Central memory CD8-positive, alpha-beta T cell (primary cell): ENCODE measurements at places on chromosomes 1 and 21.

DNA sequence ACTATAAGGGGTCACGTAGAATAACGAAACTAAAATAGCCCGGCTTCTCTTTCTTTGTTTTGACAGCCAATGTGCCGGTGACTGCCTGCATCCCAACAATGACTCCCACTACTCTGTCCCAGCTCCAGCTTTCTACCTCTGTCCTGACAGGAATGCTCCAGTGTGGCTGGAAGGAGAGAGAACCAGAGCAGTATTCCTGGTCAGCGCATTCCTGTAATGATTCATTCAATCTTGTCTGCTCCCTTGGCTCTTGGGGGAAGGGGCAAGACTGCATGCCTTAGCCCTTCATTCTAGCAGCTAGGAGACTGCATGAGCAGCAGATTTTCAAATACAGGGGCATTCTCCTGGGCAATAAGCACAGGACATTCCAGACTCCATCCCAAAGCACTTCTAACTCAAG is 132.1 kb upstream of the PRMT6 start:
- no peak for DNase-seq

DNA sequence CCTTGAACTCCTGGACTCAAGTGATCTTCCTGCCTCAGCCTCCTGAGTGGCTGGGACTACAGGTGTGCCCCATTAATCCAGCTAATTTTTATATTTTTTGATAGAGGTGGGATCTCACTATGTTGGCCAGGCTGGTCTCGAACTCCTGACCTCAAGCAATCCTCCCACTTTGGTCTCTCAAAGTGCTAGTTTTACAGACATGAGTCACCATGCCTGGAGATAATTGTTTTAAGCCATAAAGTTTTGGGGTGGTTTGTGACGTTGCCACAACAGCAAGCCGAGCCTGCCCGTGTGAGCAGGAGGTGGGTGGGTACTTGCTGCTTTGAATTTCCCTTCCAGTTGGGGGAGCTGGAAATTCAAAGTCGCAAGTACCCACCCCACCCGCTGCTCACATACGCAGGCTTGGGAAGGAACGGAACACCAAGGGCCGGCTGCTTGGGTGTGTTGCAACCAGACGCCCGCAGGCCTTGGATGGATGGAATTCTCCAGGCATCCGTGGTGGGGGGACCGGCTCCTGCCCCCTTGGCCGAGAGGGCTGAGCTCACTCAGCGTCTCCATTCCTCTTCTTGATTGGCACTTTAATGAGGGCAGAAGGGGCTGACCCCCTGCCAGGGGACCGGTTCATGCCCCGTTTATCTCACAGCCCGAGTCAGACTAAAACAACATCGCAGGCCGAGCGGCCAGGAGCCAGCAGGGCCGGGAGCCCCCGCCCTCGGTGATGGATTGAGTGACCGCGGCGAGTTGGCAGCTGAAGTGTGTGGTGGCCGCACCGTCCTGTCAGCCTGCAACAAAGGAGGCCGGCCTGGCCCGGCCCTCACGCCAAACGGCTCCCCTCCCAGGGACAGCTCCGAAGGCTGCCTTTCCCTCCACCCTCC is 78.1 kb downstream of the DHRS3 start:
- DNase-seq: no peak

DNA sequence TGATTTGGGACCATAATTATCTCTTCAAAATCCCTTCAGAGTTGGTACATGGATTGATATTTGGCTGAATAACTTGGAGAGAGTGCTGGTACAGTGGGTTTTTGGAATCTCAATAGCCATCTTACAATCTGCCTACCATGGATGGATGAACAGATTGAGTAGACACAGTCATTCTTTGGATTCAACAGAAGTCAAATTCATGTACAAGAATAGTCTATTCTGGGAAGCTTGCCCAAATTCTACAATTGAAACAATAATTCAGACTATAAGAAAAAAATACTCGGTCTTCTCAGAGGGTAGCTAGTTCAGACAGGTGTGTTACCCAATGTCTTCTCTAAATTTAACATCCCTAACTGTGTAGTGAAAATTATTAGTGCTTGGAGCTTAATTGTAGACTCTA is 574.0 kb downstream of the LRRIQ3 start:
- no peak for DNase-seq

DNA sequence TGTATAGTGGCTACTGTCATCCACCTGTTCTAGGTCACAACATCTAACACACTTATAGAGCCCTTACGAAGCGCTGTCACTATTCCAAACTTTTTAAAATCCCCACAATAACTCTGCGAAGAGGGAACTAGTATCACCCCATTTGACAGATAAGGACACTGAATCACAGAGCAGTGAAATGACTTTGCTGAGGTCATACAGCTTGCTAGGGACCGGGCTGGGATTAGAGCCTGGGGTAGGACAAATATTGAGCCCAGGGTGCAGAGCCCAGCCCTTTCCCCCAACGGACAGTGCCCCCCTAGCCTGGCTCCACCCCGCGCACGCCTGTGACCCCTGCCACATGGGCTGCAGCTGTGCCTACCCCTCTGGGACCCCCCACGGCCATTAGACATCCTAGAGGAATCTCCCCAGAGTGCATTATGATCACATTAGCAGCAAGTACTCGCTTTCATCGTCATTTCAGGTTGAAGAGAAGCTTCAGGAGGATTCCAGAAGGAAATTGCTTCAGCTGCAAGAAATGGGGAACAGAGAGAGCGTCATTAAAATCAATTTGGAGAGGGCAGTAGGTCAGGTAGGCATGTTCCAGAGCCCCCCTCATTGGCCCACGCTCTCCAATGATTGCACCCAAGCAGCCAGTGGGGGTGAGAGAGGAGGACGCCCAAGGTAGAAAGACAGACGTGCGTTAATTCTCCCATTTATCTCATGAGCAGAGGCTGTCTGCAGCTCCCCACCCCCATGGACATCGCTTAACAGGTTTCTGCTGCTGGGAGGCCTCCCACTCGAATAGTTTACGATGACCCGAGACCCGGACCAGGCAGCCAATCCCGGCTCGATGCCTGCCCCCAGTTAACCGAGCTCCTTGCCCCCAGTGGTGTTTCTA is 77.2 kb downstream of the FHAD1 start:
- DNase-seq: no peak

DNA sequence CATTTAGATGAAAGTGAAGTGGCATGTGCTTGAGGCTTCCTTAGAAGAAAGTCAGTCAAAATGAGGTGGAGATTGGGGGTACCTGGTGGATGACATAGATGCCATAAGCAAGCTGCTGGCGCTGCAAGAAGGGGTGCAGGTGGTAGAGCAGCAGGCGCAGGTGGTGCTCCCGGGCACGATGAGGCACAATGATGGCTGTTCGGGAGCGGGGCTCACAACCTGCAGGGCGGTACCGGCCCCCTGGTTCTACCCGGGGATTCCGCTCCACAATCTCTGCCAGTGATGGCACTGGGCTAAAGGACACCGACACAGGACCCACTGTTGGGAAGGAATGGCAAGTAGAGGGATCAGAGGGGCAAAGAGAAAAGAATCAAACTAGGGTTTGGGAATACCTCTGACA is 2.4 kb downstream of the B4GALT3 start:
- DNase-seq: no peak

DNA sequence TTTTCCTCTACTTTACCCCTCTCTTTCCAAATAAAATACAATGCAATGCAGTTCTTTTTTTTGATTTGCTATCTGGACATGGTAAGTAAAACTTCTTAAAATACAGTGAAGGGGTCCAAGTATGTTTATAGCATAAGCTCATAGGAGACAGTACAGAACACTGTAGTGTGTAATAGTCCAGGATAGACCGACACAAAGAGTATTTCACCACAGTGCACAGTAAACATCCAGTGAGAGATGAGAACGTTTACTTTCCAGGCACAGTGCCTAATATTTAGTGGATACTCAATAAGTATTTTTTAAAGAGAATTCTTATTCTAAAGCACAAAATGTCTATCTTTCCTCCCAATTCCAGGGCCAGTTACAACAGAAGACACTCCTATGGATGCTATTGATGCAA is 14.9 kb downstream of the MIA3 start:
- DNase-seq: no peak

- DNase-seq: no peak
Measured at GRCh38 chr1:65260851-65261473, 48.4 kb upstream of the DNAJC6 start.

- no peak for DNase-seq
Measured at GRCh38 chr1:198408716-198409115, 131.8 kb downstream of the ATP6V1G3 start.

- no peak for DNase-seq
Measured at GRCh38 chr1:11952455-11953109, 18.1 kb downstream of the PLOD1 start.

DNA sequence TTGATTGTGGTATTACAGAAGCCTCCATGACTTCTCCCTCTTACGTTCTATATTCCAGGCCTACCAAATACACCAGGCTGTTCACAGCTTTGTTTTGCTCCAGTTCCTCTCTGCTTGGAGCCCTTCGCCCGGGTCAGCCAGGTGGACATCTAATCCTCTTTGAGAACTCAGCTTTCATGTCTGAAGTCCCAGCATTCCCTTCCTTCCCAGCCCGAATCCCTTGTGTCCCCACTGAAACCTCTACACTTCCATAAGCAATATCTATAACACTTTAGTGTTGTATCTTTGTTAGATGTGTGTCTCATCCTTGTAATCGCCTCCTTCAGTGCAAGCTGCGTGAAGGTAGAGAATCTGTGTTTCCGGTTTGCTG is 1.9 kb downstream of the RNF11 start:
- DNase-seq: no peak

DNA sequence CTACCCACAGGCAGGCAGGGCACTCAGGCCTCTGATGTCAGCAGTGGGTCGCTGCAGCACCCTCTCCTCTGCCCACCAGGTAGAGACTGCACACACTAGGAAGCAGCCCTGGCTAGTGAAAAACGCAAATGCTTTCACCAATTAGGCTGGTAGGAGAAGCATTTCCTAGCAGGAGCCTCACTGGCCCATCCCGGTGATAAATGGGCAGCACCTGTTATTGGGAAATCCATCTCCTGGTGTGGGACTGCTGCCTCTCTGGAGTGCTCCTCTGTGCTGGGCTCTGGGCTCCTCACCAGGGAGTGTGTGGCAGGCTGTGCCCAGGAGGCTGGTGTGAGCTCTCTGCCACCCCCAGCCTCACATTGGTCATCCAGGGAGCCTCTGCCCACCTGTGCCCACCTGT is 28.6 kb downstream of the LRP8 start:
- no peak for DNase-seq

DNA sequence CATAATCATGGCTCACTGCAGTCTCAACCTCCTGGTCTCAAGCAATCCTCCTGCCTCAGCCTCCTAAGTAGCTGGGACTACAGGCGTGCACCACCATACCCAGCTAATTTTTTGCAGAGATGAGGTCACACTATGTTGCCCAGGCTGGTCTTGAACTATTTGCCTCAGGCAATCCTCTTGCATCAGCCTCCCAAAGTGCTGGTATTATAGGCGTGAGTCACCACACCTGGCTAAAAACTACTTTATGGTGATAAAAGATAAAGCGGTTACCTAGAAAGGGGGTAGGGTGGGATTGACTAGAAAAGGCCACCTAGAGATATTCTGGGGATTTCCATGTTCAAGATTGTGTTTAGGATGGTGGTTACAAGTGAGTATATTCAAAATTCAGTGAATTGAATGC is 5.0 kb downstream of the TSTD1 start:
- DNase-seq: no peak

DNA sequence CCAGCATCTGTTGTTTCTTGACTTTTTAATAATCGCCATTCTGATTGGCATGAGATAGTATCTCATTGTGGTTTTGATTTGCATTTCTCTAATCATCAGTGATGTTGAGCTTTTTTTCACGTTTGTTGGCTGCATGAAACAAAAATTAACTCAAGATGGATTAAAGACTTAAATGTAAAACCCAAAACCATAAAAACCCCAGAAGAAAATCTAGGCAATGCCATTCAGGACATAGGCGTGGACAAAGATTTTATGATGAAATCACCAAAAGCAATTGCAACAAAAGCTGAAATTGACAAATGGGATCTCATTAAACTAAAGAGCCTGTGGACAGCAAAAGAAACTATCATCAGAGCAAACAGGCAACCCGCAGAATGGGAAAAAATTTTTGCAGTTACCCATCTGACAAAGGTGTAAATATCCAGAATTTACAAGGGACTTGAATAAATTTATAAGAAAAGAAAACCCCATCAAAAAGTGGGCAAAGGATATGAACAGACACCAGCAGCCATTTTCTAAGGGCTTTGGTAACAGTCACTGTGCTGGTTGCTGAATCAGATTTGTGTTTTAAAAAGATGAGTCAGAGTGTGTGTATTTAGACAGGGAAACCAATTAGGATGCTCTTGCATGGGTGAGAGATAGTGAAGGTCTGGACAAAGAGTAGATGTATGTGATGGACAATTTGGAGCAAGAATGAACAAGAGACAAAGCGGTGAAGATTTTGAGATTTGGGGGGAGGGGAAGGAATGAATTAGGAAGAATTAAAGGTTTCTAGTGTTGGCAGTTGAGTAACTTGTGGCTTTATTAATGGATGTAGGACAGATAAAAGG is 110.7 kb downstream of the RYR2 start:
- DNase-seq: no peak

DNA sequence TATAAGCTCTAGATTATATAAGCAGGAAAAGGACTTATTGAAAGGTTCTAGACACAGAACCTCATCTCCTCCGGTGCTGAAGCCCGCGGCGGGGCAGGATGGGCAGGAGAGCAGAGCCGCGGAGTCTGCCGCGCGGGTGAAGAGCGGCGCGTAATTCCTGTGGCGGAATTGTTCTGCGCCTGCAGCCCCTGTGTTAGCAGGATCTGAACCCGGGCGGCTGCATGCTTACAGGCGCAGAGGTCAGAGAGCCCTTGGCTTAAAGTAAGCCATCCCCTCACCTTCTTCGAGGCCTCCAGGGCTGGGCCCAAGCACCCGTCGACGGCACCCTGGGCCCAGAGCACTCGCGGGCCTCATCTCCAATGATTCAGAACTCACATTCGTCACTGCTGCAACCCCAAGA is 89.3 kb downstream of the FASLG start:
- no peak for DNase-seq

DNA sequence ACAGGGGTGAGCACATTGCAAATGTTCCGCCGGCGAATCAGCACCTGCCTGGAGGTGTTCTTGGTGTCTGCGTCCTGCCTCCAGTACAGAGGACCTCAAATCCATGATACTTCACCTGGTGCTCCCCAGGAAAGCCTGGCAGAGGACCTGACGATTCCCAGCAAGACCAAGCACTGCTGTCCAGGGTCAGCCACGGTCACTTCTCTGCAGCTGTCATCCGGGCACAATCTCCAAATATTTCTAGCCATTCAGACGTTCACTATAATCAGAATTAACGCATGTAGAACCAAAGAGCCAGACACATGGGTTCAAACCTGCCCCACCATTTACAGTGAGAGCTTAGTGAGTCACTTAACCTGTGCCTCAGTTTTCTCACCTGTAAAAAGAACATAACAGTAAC is 74.5 kb downstream of the CLIC6 start:
- DNase-seq: no peak

- DNase-seq: peak; percentile 50
Measured at GRCh38 chr1:89821322-89822108, 683 bp downstream of the LRRC8D start.
